ENCODE measurements at places on chromosomes 16 and 17.
A peak's percentile ranks its signal among the peaks of the same experiment; 100 is the strongest.

- no peak for DNase-seq
These were observed 28.4 kb downstream of the SETD6 start for GRCh38 chr16:58543685-58544084.

DNA sequence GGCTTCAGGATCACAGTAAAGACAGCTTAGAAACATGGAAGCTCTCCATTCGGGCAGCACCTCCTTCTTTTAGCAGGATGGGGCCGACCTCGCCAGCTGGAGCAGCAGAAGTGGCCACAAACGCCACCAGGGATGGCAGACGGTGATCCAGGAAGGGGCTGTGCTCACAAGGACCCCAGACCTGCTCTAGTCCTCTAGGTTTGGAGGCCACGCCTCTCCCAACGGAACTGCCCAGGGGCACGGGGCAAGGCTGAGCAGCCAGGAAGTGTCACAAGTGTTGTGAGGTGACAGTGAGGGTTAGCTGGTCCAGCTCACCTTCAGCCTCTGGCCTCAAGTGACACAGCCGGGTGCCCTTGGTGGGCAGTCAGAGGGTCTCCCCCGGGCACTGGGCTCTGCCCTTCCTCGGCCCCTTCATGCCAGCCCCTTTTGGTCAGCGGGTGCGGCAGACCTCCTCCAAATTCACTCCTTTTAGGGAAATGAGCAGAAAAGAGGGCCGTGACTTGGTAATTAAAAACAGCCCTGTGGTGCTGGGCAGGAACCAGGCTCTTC is 20.4 kb downstream of the CEP295NL start:
- DNase-seq: no peak

DNA sequence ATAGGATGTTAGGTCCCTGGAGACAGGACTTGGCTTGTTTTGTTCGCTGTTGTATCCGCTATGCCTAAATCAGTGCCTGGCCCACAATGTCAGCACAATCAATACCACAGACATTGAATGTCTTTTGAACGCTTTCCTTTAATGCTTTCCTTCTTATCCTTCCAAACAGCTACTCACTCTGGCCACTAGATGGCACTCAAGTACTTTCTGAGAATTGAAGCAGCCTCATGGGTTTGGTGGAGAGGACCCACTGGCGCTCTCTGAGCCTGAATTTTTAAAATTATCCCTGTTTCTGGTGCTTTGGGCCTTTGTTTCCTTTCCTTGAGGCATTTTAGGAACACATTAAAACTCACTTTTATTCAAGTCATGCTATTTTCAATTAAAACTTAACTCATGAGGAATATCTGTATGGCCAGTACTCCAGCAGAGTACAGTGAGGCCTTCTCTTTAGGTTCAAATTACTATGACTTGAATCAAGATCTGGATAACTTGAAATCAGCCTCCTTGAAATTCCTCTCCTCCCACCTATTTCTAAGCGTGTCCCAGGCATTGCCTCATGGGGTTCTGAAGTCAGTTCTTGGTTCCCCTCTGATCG is 3.2 kb upstream of the NLRP1 start:
- DNase-seq: peak; percentile 77

DNA sequence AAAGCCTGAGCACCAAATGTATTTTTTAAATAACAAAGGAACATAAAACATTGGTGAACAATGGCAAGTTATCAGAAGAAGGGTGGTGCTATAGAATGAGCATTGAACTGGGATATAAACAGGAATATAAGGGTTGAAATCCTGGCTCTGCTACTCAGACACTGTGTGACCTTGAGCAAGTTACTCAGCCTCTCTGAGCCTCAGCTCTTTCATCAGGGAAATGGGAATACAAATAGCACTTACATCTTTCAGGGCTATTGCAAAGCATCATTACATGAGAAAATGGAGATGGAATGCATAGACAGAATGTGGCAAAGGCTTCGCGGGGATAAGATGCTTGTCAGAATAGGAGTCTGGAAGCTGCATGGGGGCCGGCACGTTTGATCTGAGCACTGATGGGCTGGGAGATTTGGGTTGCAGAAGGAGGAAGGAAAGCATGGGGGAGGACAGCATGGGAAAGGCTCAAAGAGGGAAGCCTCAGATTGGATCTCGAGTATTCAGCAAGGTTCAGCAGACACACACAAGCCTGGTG is 4.8 kb upstream of the CDH5 start:
- DNase-seq: no peak

- DNase-seq: peak; percentile 39
These were observed 21.6 kb downstream of the POLR3E start for GRCh38 chr16:22318690-22319358.

DNA sequence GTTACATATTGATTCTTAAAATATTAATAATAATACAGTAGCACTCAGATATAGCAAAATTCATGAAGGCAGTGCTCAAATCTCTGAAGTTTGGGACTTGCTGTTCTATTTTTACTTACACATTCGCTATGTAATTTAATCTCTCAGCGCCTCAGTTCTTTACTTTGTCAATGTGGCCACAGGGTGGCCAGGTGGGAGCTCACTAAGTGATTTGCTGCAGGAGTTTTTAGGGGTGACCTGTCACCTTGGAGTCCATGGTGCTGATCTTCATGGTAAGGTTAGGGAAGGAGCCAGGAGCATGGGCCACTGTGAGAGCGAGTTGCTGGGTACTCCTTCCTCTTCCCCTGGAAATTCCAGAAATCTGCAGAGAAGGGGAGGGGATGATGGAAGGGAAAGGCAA is 28.1 kb downstream of the VWA3A start:
- DNase-seq: no peak

GRCh38 chr16:23408823-23409298 is 44.1 kb downstream of the COG7 start:
- peak; percentile 72 for DNase-seq

DNA sequence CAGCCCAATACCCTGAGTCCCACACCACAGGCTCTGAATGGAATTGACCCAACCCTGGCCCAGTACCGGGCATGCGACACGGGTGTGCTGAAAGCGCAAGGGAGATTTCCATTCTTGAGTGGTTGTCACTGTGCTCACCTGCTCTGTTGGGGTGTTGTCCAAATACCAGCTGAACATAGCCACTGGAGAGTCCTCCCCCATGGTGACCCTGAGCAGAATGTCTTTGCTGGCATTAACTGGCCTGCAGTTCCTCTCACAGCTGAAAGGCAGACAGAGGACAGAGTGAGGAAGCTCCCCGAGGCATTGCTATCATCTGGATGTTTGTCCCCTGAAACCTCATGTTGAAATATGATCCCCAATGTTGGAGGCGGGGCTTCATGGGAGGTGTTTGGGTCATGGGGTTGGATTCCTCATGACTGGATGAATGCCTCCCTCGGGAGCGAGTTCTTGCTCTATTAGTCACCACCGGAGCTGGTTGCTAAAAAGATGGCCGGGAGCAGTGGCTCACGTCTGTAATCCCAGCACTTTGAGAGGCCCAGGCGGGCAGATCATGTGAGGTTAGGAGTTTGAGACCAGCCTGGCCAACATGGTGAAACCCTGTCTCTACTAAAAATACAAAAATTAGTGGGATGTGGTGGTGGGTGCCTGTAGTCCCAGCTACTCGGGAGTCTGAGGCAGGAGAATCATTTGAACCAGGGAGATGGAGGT is 57.3 kb upstream of the BCO1 start:
- DNase-seq: peak; percentile 98

DNA sequence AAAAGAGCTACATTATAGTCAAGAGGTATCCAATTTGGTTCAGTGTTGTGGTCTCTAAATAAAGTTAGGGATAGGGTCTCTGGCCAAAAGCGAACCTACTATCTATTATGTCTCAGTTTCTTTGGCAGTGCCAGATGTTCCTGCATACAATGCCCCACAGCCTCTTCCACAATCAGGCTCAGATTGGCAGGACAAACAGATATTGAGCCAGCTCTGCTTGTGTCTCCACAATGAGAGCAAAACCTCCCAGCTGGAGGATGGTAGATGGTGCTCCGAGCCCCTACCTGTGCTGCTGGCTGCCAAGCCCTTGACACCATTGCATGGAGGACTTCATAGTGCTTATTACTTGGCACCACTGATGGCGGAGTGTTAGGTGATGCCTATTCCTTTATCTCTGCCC is 19.7 kb downstream of the PHAF1 start:
- DNase-seq: no peak

- peak; percentile 63 for DNase-seq
These were observed 46.1 kb downstream of the WSB1 start for GRCh38 chr17:27339836-27340550.

DNA sequence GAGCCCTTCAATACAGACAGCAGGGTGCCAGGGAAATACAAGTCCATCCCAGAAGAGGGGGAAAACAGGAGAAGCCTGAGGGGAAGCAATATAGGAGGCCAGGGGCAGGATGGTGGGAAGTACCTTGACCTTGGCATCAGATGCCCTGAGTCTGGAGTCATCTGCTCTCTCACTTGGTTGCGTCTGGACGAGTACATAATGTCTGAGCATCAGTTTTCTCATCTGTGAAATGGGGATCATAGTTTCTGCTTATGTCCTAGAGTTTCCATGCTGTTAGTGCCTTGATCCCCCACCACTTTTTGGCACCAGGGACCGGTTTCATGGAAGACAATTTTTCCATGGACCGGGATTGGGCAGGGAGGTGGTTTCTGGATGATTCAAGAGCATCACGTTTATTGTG is 2.3 kb downstream of the STAT5A start:
- DNase-seq: no peak

DNA sequence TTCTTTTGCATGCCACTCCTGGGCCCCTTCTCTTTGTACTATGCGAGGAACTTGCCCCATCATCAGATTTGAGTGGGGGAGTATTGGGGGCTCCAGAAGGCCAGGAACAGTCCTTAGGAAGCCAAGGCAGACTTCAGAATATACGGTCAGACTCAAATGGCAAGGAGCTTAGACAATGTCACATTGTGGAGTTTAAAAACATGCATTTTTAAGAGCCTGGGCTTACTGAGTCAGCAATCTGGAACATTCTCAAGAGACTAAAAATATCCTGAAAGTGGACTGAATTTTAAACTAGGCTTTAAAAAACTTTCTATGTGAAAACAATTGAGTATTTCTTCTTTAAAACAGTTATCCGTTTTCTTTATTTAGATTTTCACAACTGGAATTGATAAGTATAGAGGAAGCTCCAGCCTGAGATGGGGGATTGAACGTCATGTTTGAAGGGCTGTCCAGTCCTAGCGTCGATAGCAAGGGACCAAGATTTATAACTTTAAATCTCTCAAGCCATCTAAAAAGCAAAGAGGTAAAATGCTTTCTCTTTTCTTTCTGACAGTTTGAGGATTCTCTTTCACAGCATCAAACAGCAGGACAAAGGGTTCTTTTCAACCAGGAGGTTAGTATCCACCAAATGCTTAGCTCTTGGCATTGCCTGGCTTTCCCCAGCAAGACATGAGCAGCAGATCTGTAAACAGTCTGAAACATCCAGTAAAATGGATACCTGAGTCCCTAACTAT is 45.8 kb upstream of the CDRT4 start:
- peak; percentile 54 for DNase-seq

- no peak for DNase-seq
These were observed 59.1 kb downstream of the PIPOX start for GRCh38 chr17:29102046-29102445.

GRCh38 chr17:46935658-46936266 is 12.8 kb downstream of the GOSR2 start:
- DNase-seq: no peak

GRCh38 chr17:50263331-50264262 is 10.7 kb upstream of the TMEM92 start:
- DNase-seq: no peak

DNA sequence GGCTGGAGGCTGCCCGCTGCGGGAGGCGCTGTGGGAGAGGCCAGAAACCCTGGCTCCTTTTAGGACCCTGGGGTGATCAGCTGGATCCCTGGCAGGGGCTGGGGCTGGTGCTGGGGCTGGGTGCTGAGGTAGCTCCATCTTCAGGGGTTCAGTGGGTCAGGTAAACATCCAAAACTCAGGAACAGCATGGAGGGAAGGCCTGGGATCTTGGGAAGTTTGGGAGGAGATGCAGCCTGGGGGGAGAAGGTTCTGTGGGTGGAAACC is 21.0 kb downstream of the ADGRG5 start:
- DNase-seq: no peak

- DNase-seq: no peak
These were observed 146.1 kb upstream of the TOM1L1 start for GRCh38 chr17:54754560-54754959.

- no peak for DNase-seq
These were observed 1.5 kb upstream of the ELOB start for GRCh38 chr16:2778630-2778958.

DNA sequence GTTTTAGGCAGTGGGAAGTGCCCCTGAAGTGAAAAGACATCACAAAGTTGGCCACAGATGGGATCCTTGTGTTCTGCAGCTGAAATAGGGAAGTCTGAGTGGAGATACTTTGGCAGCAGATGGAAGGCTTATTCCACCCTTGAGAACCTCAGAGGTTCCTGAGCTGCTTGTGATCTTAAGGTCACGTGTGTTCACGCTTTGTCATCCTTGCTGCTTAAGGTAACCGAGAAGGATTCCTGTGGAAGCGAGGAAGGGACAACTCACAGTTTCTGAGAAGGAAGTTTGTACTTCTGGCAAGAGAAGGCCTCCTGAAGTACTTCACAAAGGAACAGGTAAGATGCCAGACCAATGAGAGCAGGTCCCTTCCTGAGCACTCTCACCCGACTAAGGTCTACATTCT is 12.2 kb downstream of the ADAP2 start:
- DNase-seq: no peak

DNA sequence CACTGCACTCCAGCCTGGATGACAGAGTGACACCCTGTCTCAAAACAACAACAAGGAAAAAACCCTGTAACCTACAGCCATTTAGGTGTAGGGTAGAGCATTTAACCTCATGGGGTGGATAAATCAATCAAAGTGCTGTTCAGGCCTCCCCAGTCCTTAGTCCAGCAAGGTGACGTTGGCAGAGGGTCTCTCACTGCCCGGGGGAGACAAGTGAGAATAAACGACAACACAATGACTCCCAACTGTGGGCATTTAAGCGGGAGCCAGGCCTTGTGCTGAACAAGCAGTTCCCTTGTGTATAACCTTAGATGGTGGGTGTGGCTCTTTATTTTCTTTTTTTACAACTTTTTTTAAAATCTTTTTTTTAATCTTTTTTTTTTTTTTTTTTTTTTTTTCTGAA is 29.3 kb downstream of the TMEM92 start:
- DNase-seq: no peak

GRCh38 chr17:32323046-32323445 is 18.9 kb downstream of the C17orf75 start:
- no peak for DNase-seq

GRCh38 chr16:35795361-35796029 is 2336.1 kb downstream of the TP53TG3F start:
- no peak for DNase-seq

GRCh38 chr16:65767125-65767524 is 599.4 kb upstream of the CDH5 start:
- no peak for DNase-seq

Data from fibroblast of mammary gland (primary cell).